ENCODE measurements at places on chromosomes 1 and 21. TPM values are rescaled to one million over a fixed set of nuclear protein-coding genes. Genes with fewer than 3 reads are reported as not detected.

The CTTNBP2NL gene
- total RNA-seq, result 83.0 TPM

DNA sequence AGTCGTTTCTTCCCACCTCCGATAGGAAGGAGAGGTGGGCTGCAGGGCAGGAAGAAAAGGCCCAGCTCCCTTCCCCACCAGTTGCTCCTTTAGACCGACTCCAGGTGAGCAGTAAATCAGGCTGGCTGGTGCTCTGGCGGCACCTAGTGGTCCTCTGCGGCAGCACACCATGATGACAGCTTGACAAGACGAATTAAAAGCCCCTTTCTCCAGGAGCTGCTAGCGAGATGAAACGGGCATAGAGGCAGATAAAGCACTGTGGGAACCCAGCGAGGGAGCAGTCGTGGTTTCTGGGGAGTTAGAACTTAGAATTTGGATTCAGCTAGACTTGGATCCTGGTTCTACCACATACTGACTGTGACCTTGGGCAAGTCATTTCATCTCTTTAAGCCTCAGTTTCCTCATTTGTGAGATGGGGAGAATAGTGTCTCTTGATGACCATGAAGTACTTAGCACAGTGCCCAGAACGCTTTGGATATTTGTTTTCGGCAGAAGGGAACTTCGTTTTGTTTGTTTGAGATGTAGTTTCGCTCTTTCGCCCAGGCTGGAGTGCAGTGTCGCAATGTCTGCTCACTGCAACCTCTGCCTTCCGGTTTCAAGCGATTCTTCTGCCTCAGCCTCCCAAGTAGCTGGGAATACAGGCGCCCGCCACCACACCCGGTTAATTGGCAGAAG is 21.8 kb upstream of the COL9A2 start:
- no peak overlapping the region for H3K27ac ChIP-seq
- H3K4me1 ChIP-seq, result no peaks in the 10 kb centered on the region
- peaks cover 9% of the 10 kb centered on the region for H3K27me3 ChIP-seq
- no peaks in the 10 kb centered on the region for H3K36me3 ChIP-seq
- no peak overlapping the region for H3K4me3 ChIP-seq
- peak; percentile 36 for DNase-seq

- H3K4me1 ChIP-seq, result no peaks in the 10 kb centered on the region
- no peak overlapping the region for H3K27ac ChIP-seq
- no peaks in the 10 kb centered on the region for H3K27me3 ChIP-seq
Observed at GRCh38 chr1:77664939-77665516, 17.4 kb downstream of the ZZZ3 start.

DNA sequence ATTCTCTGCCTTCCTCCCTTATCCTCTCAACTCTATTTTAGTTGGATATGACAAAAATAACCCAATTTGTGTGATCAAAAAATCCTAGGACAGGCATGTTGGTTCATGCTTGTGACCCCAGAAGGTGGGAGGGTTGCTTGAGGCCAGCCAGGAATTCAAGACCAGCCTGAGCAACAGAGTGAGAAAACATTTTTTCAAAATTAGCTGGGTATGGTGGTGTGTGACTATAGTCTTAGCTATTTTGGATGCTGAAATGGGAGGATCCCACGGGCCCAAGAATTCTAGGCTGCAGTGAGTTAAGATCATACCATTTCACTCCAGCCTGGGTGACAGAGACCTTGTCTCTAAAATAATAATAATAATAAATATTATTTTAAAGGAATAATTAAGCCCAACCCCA is 1383.1 kb upstream of the ADGRL2 start:
- H3K36me3 ChIP-seq, result no peaks in the 10 kb centered on the region
- H3K27ac ChIP-seq, result peak overlapping the region; percentile 45
- peak; percentile 70 for DNase-seq
- no peak overlapping the region for H3K4me3 ChIP-seq

GRCh38 chr1:206736878-206737728 is 33.5 kb upstream of the IL19 start:
- H3K27ac ChIP-seq, result no peak overlapping the region
- no peaks in the 10 kb centered on the region for H3K27me3 ChIP-seq
- DNase-seq, result no peak
- H3K36me3 ChIP-seq, result peaks cover 8% of the 10 kb centered on the region

The TTC39A gene
- total RNA-seq, result 1.4 TPM

Measured in astrocyte (in vitro differentiated cells and primary cell).